ENCODE measurements at places on chromosomes 5 and 9.

DNA sequence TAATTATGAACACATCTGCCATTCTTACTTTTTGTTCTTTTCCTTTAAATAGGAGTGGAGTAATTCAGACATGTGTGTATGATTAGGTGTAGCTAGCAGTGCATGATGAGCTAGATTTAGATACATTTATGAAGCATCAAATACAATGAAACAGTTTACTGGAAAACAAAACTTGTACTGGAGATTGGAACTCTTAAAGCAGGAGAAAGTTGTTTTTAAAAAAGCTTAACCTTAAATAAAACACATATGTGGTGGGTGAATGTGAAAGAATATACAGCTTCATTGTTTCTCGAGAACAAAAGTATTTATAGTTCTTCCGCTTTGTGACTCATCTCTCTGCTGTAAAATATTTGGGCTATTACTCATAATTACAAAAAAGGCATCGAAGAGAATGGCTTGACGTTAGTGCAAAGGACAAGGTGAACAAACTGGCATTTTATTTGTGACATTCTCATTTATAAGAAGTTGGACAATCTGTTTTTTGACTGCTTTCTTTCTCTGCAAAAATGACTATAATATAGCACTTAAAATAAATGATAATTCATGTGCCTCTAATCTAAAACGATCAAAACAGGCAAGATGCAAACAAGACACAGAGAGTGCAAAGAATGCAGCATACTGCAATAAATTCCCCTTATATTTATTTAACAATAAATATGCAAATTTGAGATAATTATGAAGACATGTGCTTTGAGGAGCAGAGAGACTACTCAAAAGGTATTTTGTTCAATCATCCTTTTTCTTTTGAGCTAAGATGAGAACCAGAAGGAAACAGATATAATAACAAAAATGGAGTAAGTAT lies 478.8 kb downstream of the CETN3 start:
- DNase-seq, result peak; percentile 51

GRCh38 chr5:177447066-177447610 lies 524 bp downstream of the PRR7 start:
- no peak for DNase-seq

- no peak for DNase-seq
These were observed 58.6 kb downstream of the PCDHGC5 start for GRCh38 chr5:141547488-141547887.

DNA sequence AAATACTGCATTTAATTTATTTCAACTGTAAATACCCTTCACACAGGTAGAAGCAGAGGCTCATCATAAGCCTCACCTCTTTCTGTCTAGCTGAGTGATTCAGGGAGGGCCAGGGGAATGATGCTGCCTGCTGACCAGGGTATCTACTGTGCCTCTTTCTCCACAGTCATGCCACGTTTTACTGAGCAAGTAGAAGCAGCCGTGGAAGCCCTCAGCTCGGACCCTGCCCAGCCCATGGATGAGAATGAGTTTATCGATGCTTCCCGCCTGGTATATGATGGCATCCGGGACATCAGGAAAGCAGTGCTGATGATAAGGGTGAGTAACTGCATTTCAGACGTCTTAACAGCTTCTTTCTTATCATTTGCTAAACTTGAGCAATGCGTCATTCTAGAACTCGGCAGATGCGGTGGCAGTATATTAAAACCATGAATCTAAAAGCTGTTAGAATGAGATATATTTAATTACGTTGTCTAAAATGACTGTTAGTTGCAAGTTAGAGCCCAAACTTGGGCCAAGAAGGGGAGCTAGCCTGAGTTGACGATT lies 50.0 kb upstream of the LRRTM2 start:
- DNase-seq, result no peak

DNA sequence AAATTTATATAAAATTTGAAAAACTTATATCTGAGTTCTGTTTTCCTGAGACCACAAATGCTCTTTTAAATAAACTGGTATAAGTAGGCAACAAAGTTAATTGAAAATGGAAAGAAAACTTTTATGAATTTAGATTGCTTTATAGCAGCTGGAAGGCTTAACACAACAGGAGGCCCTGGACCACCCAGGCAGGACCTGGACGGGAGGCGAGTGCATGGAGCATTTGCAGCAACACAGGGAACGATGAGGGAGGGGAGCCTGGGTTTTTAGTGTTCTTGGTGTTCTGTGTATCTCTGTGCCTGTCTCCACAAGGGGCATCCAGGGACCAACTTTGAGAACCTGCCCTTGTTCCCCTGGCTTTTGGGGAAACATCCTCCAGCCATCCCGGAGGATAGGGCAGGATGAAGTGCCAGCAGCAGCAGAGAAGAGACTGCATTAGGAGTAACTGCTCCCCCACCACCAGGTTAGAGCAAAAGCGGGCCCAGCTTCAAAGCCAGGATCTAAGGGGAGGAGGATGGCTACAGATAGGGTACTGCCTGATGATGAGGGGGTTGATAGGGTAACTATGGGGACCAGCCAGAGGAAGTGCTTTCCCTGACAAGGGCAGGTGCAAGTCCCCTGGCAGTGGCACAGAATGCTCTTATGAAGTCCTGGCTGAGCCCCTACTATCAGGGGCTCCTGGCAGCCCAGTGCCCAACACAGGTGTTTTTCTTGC lies 6.7 kb upstream of the SPATA31E1 start:
- DNase-seq, result no peak

GRCh38 chr9:136844761-136845464 lies 2.6 kb downstream of the AJM1 start:
- no peak for DNase-seq

- DNase-seq, result no peak
These were observed 421.5 kb upstream of the PTGER4 start for GRCh38 chr5:40258222-40258621.

DNA sequence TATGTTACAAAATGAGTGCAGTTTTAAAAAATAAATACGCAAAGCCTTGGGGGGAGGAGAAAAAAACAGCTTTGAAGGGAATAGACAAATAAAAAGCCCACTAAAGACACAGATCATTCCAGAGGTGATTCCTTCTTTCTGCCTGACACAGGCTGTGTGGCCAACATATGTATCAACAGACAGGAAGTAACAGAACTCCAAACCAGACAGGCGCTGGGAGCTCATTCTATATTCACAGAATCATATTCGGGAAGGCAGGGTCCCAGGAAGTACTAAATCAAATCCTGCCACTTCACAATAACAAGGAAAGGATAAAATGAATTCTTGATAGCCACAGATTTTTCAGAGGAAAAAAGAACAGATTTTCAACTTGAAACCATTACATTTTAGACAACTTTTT lies 62.1 kb downstream of the SEMA5A start:
- DNase-seq, result no peak

DNA sequence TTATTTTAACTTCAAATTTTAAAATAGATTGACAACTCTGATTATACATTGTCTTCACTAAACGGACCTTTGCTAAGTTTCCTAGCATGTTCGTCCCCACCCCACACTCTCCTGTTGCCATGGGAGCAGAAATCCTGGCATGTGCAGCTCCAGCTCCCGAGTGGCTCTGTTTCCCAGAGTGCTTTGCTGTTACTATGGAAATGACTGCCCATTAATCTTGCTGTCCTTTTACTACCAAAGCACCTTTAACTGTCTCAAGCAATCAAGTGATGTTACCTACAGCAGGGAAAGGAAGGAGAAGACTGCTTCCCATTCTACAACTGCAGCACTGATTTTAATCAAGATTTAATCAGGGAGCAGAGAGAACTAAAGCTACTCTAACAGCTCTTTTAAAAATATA lies 212.0 kb upstream of the KIF2A start:
- peak; percentile 30 for DNase-seq

- no peak for DNase-seq
These were observed 318.4 kb upstream of the SEMA6A start for GRCh38 chr5:116892993-116893392.

DNA sequence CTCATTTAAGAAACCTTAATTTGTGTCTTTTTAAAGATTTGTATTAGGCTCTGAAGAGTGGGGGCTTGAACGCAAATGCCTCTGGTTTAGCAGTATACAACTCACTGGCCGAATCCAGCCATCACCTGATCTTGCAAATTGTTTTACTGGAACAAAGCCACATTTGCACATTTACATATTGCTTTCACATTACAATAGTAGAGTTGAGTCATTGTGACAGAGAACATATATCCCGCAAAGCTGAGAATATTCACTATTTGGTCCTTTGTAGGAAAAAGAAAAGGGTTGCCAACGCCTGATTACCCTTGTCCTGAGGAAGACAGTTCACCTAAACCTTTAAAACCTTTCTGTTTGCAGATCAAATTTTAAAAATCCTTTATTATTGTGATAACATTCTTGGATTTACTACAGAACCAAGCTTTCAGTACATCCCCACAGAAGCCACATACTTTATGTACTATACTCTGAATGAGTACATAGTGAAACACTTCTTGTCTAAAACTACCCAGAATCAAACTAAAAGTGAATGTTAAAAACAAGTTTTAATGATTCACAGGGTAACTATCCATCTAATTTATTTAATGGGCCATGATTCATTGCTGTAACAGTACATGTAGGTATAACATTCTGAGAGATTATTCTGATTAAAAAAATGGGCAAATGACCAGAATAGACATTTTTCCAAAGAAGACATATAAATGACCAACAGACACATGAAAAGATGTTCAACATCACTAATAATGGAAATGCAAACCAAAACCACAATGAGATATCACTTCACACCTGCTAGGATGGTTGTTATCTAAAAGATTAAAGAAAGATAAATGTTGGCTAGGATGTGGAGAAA lies 161.0 kb downstream of the SLC25A46 start:
- DNase-seq, result no peak

- DNase-seq, result no peak
These were observed 1243.0 kb upstream of the CDH9 start for GRCh38 chr5:28281351-28281750.

- DNase-seq, result no peak
These were observed 34.1 kb upstream of the PLPP1 start for GRCh38 chr5:55568654-55569512.

GRCh38 chr5:41157272-41157894 lies 55.9 kb downstream of the C6 start:
- no peak for DNase-seq

GRCh38 chr9:85478847-85479246 lies 262.9 kb downstream of the AGTPBP1 start:
- no peak for DNase-seq

DNA sequence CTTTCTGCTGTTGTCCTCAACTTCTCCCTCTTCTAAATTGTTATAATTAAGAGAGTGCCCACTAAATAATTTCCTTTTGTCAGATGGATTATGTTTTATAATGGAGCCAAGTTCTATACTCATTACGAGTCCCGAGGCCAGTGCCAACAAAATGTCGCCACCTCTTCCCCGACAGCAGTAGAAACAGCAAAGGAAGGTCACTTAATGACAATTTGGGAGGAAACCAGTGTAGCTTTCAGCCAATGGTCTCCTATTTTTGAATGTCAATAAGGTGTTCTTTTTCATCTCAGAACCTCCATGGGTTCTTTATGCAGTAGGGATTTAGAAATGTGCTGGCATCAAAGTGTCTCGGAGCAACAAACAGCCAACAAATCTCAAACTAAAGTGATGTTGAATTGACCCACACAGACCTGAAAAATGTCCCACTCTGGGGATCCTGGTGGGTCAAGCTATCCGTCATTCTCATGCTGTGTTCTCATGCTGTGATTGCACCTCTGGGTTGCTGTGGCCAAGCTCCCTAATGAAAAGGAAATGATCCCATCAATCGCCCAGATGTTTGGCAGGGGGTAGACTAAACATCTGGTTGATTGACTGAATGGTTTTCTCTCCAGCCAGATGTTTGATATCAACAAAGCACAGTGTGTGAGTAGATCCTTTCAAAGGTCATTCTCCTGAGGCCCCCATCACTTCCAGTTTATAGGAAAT lies 291.9 kb downstream of the DMAC1 start:
- no peak for DNase-seq

DNA sequence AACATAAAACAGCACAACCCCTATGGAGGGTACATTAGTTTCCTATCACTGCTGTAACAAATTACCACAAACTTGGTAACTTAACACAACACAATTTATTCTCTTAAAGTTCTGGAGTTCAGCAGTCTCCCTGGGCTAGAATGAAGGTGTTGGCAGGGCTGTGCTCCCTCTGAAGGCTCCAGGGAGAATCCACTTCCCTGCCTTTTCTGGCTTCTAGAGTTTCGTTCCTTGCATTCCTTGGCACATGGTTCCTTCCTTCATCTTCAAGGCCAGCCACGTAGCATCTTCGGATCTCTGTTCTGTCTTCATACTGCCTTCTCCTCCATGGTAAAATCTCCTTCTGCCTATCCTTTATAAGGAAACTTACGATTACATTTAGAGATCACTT lies 25.0 kb upstream of the GSN start:
- DNase-seq, result no peak

DNA sequence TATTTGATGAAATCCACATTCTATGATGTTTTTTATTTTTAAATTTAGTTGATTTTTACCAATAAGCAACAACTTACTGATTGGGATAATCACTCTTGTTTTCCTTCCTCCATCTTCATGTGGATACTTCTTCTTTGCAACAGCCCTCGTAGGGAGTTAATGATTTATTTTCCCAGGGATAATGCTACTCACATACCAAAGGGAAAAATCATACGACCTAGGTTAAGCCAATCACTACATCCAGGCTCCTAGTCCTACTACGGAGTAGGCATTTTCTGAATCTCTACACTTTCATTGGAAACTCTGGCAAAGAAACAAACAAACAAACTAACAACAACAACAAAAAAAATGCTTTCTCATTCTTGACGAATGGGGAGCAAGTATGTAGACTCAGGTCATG lies 663.4 kb downstream of the PTPRD start:
- no peak for DNase-seq

DNA sequence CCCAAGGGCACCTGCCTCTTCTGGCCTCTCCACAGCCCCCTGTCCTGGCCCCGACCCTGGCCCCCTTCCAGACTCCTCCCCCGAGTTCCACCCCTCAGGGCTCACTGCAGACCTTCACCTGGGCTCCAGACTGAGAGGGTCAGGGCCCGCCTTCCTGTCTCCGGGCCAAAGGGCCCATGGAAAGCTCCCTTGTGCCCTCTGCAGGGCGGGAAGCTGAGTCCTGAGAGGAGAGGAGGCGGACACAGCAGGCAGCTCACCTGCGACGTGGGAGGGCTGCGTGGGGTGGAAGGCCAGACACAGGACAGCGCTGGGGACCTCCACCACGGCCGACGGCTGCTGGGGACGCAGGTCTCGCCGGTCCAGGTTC lies 20.6 kb downstream of the DYNC2I2 start:
- no peak for DNase-seq

GRCh38 chr9:100699668-100700067 lies 121.8 kb downstream of the CAVIN4 start:
- DNase-seq, result no peak

- DNase-seq, result peak; percentile 24
These were observed 12.8 kb upstream of the SRP19 start for GRCh38 chr5:112848116-112848811.

GRCh38 chr5:52811067-52811749 lies 23.5 kb downstream of the ITGA1 start:
- DNase-seq, result no peak

GRCh38 chr9:127569886-127570401 lies 42.1 kb upstream of the STXBP1 start:
- no peak for DNase-seq

GRCh38 chr5:143558048-143558447 lies 154.6 kb upstream of the NR3C1 start:
- no peak for DNase-seq

- no peak for DNase-seq
These were observed 41.2 kb downstream of the ANKH start for GRCh38 chr5:14830210-14831005.

GRCh38 chr9:26567976-26568375 lies 324.6 kb downstream of the CAAP1 start:
- DNase-seq, result no peak

- DNase-seq, result no peak
These were observed 89.2 kb downstream of the FSTL4 start for GRCh38 chr5:133523013-133523658.

- DNase-seq, result no peak
These were observed 194.7 kb downstream of the CACNA1B start for GRCh38 chr9:138072161-138072842.

All from COLO829 (cell line).